ENCODE measurements at places on chromosomes 4 and X.

GRCh38 chr4:72340803-72341431, 228.1 kb downstream of the ADAMTS3 start:
- DNase-seq: no peak

DNA sequence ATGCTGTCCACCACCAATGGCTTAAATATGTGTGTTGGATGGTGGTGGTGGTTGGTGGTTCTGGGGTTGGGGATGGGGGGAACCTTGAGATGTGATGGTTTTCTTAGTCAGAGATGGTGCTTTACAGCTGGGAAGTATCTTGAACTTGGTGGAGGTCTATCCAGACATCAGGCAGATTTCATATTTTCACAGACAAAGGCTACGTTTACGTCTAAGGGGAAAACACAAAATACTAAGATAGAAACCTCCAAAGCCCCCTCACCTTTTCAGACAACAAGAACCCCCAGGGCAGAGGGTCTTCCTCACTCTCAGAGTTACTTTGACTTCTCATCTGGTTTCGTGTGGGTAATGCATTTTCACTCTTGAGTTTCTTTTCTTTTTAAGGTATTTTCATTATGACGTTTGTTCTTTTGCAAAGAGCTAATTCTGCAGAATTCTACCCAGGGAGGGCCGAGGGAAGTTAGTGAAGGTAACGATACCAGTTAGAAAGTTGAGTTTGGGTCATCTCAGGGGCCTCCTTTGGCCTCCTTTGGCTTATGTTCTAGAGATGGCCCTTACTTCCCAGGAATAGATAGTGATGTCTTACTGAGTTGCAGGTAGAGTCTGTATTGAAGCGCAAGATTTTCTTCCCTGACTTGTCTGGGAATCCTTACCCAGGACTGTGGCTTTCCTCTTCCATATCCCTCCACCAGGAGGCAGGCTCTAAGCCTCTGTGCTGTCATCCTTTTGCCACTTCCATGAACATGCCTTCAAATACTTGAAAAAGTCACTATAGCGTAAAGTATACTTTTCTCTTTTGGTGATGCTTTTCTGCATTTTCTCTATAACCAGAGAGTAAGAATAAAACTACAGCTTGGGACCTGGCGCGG, 31.9 kb downstream of the RHOH start:
- no peak for DNase-seq

DNA sequence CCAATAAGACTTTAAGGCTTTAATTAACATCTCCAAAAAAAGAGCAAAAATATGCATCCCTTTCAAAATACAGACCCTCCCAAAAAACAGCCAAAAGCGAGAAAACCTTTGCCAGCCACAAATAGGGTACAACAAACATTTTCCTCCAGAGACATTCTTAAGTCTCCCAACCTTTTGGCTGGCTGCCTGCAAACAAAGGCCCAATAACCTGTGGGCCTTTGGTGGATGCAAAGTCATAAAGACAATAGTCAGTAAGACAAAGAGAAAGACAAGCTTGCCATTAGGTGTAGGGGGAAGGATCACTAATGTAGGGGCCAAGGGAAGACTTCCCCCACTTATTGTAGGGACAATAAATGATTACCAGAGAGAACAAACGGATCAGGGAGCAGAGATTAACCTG, 215.5 kb upstream of the ZFP42 start:
- no peak for DNase-seq

DNA sequence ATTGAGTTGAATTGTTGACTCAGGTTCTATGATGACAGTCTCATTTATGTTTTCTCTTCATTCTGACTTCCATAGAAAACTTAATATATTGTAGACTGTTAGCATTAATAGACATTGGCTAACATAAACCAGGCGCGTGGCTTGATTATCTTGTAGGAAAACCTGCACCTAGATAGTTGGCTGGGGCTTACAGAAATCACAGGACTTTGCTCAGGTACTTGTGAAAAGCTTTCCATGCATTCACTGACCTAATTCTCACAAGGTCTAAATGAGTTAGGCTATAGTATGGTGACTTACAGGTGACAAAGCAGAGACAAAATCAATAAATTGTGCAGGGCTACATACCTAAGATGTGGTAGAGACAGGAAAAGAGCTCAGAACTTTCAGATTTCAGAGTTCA, 212.8 kb downstream of the GPAT3 start:
- DNase-seq: no peak
